ENCODE measurements at places on chromosomes 5 and 9.

- DNase-seq, result no peak
Measured at GRCh38 chr5:50763351-50763750, 96.9 kb downstream of the PARP8 start.

DNA sequence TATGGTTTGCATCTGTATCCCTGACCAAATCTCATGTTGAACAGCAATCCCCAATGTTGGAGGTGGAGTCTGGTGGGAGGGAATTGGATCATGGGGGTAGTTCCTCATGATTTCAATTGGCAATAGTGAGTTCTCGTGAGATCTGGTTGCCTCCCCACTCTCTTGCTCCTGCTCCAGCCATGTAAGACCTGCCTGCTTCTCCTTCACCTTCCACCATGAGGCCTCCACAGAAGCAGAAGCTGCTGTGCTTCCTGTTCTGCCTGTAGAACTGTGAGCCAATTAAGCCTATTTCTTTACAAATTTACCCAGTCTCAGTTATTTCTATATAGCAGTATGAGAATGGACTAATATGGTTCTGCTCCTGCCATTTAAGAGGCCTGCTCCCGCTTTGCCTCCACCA lies 32.9 kb downstream of the SCAI start:
- DNase-seq, result peak; percentile 10

DNA sequence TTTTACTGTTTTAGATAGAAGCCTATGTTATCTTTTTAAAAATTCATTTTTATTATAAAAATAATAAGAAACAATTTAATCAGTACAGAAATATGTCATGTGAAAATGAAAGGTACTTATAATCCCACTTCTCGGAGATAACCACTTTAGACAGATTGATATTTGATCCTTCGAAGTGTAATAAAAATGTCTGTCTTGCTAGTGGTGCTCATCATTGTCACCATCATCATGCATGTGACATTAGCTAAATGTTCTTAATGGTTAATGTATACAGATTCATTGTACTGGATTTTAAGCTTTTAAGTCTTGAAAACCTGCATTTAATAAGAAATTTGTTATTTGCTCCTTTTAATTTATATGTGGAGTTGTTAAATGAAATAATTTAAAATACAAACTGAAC lies 30.1 kb upstream of the FAM120AOS start:
- no peak for DNase-seq

GRCh38 chr5:109126481-109126880 lies 283.3 kb downstream of the PJA2 start:
- no peak for DNase-seq

DNA sequence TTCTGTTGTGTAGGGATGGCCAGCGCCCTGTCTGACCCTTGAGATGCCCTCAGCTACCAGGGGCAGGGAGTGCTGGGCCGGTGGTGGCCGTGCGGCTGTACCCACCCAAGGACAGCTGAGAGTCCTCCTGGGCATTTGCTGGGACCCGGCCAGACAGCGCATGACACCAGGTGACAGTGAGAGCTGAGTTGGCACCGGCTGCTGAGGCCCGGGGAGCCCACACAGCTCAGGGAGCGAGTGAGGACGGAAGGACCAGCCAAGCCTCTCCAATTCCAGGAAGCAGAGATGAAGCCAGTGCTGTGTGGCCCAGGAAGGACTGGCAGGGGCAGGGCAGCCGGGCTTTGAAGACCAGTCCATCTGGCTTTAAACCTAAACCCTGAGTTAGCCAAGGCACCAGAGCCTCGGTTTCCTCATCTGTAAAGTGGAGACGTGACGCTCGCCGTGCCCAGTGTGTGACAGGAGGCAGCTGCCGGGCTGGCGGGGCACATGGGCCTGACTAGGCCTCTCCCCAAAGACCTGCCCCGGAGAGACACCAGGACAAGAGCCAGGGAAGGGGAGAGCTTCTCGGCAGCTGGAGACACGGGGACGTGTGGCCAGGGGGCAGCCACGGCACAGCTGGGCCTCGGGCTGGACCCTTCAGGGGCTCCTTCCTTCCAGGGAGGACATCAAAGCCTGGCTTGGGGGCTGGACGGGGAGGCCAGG lies 3.0 kb upstream of the AGPAT2 start:
- no peak for DNase-seq

GRCh38 chr5:135221187-135221473 lies 177.9 kb downstream of the MACROH2A1 start:
- DNase-seq, result peak; percentile 82

DNA sequence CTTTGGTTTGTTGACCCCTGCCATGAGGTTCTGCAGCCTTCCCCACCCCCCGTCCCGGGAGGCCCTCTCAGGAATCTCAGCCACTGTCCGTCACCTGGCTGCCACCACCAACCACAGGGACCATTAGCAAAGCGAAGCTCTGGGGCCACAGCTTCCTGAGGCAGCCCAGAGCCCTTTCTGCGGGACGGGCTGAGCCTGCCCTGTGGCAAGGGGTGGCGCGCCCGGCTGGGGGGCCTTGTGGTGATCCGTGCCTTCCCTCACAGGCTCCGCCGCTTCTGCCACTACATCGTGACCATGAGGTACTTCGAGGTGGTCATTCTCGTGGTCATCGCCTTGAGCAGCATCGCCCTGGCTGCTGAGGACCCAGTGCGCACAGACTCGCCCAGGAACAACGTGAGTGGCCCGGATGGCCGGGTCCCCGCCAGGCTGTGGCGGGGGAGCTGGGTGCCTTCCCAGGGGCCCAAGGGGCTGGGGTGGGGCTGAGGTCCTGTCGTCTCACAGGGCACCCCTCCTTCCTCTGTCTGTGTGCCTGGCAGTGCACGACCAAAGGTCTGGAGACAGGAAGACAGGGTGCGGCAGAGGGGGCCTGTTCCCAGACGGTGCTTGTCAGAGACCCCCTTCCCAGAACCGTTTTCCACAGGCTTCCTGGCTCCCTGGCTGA lies 169.2 kb downstream of the CACNA1B start:
- DNase-seq, result no peak

- DNase-seq, result no peak
Measured at GRCh38 chr5:123133438-123134100, 44.5 kb downstream of the PRDM6 start.

GRCh38 chr9:26132746-26133312 lies 454.6 kb upstream of the TUSC1 start:
- DNase-seq, result no peak

DNA sequence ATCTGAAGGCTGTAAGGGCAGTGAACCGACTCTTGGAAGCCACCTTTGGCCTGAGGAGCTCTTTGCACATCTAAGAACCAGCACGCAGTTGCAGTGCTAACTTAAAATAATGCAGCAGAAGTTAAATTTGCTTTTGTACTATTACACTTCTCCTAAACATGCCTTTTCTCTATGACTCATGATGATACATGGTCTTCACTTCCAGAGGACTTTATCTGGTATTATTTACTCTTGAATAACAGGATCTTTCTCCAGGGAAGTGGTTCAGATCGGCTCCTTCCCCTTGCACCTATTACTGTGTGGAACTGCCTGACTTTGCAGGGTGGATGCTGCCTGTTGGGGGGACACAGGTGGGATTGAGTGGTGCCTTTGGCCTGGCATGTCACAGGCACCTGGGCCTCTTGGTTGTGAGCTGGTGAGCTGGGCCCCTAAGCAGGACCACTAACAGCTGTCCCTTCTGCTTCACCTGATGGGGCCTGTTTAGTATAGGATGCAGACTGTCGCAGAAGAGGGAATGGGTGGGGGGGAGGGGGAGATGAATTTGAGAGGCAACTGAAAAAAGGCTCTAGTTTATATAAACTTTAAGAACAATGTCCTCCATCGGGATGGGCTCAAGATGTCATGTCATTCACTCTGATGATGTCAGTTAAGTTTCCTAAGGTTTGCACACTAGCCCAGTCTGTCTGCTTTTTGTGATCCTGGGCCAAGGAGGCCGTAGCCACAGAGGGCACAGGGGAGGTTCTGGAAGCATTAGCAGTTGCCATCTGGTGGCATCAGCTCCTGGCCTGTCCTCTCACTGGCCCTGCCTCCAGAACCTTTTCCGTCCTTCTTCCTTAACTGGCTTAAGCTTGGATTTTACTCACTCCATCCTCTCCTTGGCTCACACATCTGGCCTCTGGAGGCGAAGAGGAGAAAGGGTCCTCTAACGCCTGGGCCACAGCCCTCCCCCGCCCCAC lies 33.9 kb upstream of the GABBR2 start:
- no peak for DNase-seq

DNA sequence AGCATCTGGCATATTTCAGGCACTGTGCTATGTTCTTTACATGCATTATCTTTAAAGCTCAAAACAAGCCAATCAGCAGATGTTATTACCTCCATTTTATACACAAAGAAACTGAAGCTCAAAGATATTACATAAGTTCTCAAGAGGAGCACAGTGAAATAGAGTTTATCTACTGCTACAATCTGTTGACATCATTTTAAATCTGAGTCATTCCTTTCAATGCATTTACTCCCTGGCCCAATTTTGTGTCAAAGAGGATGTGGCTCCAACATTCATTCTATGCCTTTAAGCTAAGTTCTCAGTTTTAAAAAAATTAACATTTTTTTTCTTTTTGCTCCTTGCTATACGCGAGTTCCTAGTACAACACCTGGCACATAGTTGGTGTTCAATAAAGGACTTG lies 486.3 kb upstream of the ZNF462 start:
- DNase-seq, result no peak

DNA sequence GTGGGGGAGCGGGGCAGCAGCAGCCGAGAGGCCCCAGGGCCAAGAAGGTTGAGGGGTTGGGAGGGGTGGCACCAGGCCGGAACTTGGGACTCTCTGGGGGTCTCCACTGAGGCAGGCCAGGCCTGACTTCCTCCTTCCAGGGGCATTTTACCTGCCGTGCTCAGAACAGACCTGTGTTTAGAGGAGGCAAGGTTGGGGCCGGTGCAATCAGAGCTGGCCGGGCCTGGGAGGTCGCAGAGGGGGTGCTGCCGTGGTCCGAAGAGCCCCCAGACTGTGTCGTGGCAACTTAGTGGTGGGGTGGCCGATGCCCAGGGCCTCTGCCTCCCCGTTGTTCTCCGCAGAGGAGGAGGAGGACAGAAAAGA lies 21.8 kb downstream of the GLT6D1 start:
- DNase-seq, result no peak

DNA sequence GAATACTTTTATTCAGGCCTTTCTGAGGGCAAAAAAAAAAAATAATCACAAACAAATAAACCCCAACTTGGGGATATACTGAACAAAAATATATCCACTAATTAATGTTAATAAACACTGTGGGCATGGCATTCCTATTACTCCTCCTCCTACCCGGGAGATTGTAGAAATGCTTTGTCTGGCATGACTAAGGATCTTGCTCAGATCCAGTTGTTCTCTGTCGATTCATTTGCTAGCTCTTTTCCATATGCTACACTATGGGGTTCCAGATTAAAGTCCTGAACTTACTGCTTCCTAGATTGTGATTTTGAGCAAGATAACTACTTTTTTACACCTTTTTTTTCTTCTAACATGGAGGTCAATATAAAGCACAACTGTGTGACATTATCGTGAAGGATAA lies 102.2 kb upstream of the PRR16 start:
- DNase-seq, result no peak

- no peak for DNase-seq
Measured at GRCh38 chr5:100838048-100838473, 65.0 kb downstream of the ST8SIA4 start.

DNA sequence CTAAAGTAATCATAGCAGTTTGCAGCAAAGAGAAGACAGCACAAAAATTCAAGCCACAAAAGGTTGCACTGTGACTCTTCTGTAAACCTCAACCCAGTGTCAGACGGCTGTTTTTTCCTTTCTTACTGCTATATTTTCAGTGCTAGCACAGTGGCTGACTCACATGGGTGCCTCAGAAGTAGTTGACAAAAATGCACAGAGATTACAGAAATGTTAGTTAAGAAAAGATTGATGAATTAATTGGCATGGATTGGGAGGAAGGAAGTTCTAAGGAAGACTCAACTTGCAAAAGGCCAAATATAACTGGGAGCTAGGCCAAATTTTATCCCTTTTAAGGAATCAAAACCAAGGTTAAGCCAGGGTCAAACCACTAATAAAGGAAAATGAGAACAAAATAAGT lies 43.7 kb upstream of the ITGA1 start:
- DNase-seq, result peak; percentile 4

DNA sequence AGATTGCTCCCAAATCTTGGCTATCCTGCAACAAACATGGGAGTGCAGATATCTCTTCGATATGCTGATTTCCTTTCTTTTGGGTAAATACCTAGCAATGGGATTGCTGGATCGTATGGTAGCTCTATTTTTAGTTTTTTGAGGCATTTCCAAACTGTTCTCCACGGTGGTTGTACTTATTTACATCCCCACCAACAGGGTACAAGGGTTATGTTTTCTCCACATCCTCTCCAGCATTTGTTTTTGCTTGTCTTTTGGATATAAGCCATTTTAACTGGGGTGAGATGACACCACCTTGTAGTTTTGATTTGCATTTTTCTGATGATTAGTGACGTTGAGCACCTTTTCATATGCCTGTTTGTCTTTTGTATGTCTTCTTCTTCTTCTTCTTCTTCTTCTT lies 20.3 kb downstream of the CTSL start:
- DNase-seq, result no peak

DNA sequence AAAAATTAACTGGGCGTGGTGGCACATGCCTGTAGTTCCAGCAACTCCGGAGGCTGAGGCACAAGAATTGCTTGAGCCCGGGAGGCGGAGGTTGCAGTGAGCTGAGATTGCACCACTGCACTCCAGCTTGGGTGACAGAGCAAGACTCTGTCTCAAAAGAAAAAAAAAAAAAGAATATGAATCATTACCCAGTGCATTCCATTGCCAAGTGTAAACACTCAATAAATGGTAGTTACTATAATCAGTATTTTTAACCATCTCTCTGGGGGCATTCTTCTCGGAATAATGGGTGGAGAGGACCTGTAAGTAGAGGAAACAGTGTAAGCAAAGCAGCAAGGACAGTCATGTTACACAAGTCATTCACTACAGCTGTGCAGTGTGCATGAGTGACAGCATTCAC lies 13.8 kb upstream of the RANBP17 start:
- no peak for DNase-seq

DNA sequence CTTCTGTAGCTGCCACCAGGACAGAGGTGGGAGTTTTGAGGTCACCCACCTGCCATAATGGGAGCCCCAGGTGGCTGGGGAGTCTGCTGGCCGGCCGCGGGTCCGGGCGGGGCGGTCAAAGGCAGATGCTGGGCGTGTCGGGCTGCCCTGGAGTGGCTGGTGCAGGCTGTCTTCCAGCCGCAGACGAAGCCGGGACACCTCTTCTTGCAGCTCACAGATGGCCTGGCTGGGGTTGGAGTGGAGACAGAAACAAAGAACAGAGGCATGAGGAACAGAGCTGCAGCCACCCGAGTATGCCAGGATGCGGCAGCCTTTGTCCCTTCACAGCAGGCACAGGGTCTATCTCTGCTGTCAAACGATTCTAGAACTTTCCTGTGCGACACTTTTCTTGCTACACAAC lies 18.0 kb downstream of the ORM2 start:
- no peak for DNase-seq

DNA sequence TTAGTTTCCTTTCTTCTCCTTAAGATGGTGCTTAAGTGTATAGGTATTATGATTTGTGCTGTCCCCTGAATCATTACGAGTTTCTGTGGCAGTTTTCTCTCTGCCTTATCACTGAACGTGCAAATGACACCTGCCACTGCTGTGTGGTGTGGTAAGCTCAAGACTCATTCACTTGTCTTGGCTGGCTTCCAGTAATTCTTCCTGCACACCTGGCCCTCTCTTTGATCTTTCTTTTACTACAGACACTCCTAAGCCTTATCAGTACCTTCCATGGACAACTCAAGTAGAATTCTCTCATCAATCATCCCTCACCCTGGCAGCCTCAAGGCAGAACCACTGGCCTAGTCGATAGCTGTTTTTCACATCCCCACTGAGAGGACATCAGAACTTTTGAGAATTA lies 82.6 kb upstream of the ADAMTS19 start:
- no peak for DNase-seq

- no peak for DNase-seq
Measured at GRCh38 chr9:133956520-133957076, 35.5 kb downstream of the VAV2 start.

GRCh38 chr9:111094958-111095357 lies 56.7 kb upstream of the LPAR1 start:
- no peak for DNase-seq

Measured in suppressor macrophage (primary cell).